ENCODE measurements at places on chromosomes 3 and 15. TPM values are rescaled to one million over a fixed set of nuclear protein-coding genes. Genes with fewer than 3 reads are reported as not detected.

The CD276 gene
- total RNA-seq, result 81.3 TPM

The NIPA2 gene
- total RNA-seq, result 109 TPM

The ZNF385D gene
- total RNA-seq, result not detected

The STRIT1 gene
- total RNA-seq, result not detected

The CPNE9 gene
- total RNA-seq, result 0.15 TPM

The MCTP2 gene
- total RNA-seq, result not detected

The SEMA3F gene
- total RNA-seq, result 15.0 TPM

All from A549 treated with GW870086 at 1 μM for 4 hours (cell line).